Kidney epithelial cell (primary cell): ENCODE measurements at places on chromosomes 7 and 10.

DNA sequence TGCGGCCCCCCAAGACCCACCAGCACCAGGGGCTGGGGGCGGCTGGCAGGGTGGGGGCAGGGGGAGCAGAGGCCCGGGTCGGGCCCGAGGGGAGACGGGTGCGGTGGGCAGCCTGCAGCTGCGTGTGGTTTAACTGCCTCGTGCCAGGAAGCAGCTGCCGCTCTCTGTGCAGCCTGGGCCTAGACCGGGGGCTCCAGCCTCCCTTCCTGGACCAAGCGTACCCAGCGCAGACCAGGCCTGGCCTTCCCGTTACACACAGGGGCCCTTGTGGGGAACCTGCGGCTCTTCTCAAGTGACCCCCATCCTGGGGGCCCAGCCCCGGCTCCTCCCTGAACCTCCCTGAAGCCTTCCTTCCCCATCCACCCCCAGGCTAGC, 6.6 kb upstream of the INTS1 start:
- no peak for DNase-seq

- DNase-seq: no peak
These were observed 144.6 kb upstream of the AOAH start for GRCh38 chr7:36868727-36869411.

GRCh38 chr10:131043039-131043691, 268.4 kb downstream of the TCERG1L start:
- DNase-seq: no peak

GRCh38 chr10:97184971-97185325, 811 bp downstream of the SLIT1 start:
- no peak for DNase-seq

DNA sequence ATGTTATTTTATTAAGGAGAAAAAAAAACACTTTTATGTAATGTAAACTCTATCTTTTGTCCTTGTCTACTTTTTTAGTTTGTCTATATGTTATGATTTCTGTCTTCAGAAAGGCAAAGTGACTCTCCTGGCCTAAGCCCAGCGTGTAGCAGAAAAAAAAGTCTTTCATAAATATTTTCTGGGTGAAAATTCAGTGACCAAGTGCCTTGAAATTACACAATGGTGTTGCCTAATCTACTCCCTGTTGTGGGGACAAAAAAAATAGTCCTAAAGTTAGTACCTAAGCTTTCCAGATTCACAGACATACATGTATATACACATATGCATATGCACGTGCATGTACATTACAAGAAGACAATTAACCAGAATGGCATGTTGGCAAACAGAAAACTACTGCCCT, 1257.8 kb upstream of the SORCS1 start:
- no peak for DNase-seq
